ENCODE measurements at places on chromosomes 7 and 10.

- no peak for DNase-seq
These were observed 897 bp upstream of the RAMP3 start for GRCh38 chr7:45156516-45157272.

DNA sequence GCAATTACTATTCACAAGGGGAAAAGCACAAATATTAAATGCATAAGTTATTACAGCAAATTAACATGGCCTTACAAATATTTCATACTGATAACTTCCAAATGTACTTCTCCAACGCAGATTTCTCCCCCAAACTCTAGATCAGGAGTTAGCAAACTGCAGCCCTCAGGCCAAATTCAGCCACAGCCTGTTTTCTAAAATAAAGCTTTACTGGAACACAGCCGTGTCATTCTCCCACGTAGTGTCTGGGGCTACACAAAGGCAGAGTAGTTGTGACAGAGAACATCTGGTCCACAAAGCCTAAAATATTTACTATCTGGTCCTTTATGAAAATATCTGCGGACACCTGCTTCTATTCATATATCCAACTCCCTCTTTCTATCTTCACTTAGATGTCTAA lies 151.8 kb upstream of the AHR start:
- DNase-seq: no peak

- no peak for DNase-seq
These were observed 131.0 kb downstream of the AASS start for GRCh38 chr7:122013065-122013464.

GRCh38 chr7:54915870-54916598 lies 102.8 kb upstream of the EGFR start:
- DNase-seq: no peak

DNA sequence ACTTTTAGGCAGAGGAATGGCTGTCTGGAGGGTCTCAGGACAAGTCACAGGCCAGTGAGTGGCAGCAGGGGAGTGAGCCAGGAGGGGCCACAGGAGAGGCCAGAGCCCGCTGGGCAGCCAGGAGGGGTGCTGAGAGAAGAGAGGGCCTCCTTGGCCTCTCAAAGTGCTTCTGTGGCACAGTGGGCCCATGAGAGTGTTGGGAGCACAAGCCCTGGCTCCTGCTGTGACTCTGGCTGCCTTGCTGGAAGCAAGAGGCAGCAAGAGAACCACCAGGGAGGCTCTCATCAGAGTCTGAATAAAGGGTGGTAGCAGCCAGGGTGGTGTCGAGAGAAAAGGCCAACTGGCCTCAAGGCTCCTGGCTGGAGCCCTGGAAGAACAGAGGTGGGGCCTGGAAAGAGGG lies 91.1 kb downstream of the VOPP1 start:
- no peak for DNase-seq

GRCh38 chr10:103663236-103663635 lies 169.7 kb downstream of the NEURL1 start:
- no peak for DNase-seq

DNA sequence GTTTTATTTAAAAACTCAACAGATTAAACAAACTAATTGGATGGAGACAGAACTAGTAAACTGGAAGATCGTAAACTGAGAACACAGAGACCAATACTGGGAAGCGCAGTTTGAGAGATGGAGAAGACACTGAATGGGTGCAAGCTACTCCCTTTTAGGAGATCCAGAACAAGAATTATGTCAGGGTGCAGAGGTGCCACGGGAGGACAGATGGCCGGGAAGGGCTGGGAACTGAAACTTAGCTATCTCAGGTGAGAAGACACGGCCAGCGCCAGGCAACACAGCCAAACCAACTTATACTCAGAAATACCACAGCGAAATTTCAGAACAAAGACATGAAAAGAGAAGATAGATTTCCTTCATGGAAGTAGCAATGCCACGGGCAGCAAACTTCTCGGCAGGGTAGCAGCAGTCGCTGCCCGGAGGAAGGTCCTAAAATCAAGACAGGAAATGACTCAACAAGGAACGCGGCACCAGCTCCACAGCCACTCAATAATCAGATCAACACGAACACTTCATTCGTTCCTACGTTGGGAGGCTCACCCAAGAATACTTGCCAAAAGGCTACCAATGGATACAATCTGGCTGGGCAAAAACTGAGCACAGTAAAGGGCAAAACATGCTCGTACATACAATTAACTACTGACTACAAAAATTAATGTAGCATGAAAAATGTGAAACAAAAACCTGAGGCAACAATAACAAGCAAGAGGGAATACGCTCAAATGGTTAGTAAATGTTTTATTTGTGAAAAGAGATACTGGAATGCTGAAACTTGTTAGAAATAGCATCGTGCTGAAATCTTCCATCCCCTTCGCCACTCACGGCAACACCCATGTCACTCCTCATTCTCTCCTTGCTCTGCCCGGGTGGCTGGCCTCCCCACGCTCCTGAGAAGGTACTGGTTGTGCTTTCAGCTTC lies 2.2 kb upstream of the LRRC27 start:
- no peak for DNase-seq

DNA sequence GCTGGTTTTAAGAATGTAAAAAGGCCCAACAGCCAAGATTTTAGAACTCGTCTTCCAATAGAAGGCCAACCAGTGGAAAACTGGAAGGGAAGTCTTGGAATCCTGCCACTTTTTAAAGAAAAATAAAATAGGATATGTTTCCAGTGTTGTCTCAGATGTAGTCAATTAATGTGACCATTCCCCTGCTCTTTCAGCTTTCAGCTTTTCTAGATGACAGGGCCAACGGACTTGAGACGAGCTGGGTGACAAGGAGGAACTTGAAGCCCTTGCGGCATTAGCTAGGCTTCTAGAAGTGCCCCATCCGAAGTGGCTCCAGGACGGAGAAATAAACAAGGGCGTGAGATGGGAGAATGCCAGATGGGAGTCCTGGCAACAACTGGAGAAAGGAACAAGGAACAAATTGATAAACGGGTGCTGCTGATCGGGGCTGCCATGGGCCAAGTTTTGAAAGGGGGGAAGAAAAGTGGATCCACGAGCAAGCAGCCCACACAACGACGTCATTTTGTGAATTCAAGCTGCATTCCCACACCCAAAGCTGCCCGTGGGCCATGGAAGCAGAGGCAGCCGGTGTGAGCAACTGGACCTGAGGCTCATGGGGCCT lies 42.3 kb downstream of the CTBP2 start:
- DNase-seq: no peak

DNA sequence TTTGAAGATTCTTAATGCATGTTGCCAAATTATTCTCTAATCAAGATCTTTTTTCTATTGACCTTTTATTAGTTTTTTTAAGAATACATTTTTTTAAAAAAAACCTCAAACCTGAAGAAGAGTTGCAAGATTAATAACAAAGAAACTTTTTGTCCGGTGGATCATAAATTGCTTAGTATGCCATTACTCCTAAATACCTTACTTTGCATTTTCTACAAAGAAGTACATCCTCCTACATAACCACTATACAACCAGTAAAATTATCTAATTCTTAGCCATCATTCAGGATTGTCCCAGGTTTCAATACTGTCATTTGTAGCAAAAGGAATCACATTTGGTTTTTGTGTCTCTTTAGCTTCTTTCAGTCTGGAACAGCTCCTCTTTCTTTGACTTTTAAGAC lies 77.9 kb downstream of the SRI start:
- no peak for DNase-seq

- DNase-seq: no peak
These were observed 5.7 kb downstream of the ELN start for GRCh38 chr7:74033372-74034311.

GRCh38 chr7:73833251-73833919 lies 2.6 kb downstream of the CLDN4 start:
- DNase-seq: no peak

- DNase-seq: no peak
These were observed 21.5 kb downstream of the C10orf53 start for GRCh38 chr10:49700997-49701396.
